NB4 (cell line): ENCODE measurements at places on chromosomes 7 and 10.

DNA sequence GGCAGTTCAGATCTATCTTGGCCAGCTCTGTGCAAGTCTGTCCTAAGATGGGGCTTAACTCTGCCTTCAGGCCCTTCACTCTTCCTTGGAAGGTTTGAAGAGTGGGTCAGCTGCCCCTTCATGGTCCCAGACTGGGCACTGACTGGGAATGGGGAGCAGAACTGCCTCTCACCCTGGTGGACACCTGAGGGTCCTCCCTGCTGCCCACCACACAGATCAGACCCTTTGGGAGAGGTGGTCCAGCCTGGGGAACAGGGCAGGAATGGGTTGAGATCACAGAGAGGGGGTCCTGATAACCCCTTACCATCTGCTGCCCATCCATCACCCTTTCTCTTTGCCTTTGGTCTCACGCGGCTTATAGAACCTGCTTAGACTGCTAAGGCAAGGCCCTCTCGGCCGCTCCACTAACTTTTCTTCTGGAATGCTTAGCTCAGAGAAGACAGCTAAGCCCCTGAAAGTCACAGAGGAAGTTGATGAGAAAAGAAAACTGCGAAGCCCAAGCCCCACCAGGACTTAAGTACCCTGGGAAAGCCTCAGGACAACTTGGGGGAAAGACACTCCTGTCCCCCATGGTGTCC, 402 bp upstream of the CDHR1 start:
- no peak for DNase-seq

GRCh38 chr10:58998924-58999713, 177.3 kb upstream of the PHYHIPL start:
- DNase-seq: no peak

DNA sequence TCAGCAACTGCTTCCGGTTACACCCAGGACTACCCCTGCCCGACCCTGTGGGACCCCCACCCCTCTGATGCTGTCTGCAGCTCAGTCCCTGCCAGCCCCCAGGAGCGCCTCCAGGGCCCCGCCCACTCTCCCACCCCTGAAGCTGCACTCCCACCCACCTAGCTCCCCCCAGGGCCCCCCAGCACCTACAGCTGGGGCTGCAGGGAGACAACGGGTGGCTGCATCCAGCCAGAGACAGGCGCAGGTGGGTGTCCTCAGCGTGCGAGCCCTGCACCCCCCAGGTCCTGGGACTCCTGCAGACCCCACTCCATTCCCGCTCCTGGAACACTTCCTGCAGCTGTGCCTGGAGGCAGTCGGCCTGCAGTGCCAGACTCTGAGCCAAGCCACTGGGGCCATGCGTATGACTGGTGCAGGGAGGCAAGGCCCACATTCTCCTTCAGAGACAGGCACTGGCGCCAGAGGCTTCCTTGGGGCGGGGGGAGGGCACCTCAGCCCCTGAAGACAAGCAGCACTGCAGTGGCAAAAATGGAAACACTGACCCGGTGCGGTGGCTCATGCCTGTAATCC, 6.1 kb downstream of the CYP2W1 start:
- DNase-seq: no peak

GRCh38 chr10:103936022-103936421, 18.0 kb upstream of the STN1 start:
- no peak for DNase-seq

DNA sequence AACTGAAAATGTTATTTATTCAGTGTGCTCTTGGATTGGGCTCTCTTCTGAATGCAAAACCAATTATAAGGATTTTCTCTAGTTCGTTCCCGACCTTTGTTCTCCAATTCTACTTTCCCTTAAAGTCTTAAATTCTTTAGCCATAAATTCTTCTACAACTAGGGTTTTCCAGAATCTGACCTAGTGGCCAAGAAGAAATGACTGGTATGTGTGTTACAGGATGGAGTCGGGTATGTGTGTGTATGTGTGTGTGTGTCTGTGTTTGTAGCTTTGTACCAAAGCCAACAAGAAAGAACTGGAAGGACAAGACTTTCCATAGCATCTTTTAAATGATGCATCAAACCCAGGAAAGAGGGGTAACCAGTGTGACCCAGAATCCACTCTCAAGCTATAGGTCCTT, 25.8 kb upstream of the LEP start:
- no peak for DNase-seq

DNA sequence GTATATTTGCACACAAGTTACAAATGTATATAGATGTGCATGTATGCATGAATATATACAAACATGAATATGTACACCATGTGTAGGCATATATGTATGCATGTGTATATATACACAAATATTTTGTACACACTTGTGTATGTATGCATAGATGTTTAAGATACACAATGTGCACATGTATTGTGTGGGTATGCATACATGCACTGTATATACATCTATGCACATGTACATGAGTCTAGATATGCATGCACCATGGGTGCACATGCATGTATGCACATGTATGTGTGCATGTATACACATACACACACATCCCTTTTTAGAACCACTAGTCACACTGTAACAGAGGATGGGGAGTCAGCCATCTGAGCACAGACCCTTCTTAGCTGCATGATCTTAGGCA, 249.4 kb downstream of the COBL start:
- DNase-seq: no peak

- DNase-seq: peak; percentile 76
Observed at GRCh38 chr7:149635561-149636329, 137.6 kb downstream of the ZNF467 start.

DNA sequence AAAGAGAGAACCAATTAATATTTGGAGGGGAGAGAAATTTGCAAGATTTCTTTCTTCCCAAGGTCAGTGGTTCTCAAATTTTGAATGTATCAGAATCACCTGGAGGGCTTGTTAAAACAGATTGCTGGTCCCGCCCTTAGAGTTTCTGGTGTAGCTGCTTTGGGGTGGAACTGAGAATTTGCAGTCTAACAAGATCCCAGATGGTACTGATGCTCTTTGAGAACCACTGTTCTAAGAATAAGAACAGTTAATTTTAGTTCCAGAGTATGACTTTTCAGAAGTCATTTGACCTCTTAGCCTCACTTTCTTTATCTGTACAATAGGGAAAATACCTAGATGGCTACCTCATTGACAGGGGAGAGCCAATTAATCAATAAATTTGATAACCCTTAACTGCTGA, 161.6 kb downstream of the PRKG1 start:
- no peak for DNase-seq

DNA sequence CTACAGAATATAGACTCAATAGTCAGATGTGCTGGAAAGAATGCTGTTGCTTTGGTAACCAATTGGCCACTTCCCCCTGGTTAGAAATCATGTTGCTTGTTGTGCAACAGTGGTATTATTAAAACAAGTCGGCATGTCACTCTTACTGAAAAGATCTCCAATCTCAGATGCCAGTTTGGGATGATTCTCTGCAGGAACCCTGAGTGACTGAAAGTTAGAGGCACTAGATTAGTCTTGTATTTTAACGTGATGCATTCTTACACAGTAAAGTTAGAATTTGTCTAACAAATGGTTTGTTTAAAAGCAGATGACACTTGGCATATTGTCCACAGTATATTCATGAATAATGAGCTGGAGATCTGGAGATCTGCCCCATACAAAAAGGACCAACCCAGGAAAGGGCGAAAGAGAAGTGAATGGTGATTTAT, 287.6 kb downstream of the TWIST1 start:
- peak; percentile 20 for DNase-seq

DNA sequence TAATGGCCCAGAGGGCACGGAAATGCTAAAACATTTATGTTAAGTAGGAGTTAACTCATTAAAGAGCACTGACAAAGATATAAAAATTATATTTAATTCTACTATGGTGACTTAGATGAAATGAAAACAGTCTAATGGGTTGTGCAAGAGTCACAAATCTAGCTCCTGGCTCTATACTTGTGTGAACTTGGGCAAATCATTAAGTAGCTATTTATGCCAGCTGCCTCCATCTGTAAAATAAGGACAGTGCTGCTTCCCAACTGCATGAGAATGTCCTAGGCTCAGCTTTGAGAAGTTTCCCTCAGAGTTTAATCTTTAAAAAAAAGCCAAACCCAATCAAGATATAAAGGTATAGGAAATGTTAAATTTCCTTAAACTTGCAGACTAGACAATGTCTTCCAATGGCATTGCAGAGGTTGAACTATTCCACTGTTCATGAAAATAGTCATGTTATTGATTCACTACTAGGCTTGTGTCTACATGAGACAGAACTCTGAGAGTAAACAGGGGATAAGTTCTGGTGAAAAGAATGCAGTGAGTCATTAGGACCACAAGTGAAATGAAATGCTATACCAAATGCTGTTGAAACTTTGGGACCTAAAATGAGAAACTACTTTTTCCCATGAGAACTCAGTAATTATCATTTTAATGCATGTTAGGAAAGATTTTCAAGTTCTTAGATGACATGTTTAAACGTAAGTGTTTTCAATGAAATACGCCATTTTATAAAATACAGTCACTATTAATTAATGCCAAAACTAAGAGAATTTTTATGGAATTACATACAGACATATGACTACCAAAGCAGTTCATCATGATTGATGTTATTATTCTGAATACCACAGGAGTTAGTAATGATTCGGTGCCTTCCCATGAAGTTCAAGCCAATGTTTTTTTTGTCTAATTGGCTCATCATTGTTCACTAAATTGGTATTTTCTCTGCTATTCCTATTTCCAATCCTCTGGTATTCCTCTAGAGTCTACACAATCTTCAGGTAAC, 84.2 kb downstream of the CDK6 start:
- DNase-seq: no peak

DNA sequence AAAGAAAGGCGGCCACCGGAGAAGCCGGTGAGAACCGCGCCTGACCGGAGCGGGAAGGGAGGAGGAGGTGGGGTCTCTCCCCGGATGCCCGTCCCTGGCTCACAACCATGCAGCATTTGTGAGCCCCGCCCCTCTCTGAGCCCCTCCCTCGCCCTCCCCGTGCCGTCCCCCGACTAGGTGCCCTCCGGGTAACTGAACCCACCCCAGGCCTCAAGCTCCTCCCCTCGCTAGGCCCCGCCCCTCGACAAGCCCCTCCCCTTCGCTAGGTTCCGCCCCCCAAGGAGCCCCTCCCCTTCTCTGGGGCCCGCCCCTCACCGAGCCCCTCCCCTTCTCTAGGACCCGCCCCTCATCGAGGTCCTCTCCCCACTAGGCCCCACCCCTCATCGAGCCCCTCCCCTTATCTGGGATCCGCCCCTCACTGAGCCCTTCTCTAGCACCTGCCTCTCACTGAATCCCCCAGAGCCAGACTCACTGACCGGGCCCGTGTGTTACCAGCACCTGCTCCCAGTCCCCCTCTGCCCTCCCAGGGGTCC, 42.2 kb upstream of the HSPB1 start:
- peak; percentile 56 for DNase-seq

DNA sequence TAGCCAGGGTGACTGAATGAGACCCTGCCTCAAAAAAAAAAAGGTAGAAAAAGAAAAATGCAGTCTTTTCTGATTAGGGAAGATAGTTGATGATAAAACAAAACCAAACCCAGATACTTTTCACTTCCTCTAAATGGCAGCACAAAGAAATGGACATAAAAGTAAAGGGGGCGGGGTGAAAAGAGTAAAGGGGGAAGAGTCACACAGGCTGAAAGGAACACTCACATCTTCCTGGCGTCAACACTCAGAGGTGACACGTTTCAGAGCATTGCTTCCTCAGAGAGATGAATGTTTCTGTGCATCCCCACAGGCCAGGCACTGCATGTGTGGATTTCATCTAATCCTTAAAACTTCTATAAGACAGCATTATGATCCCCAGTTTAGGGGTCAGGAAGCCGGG, 81.2 kb downstream of the HIPK2 start:
- peak; percentile 40 for DNase-seq

GRCh38 chr10:96025566-96025965, 17.8 kb upstream of the CCNJ start:
- peak; percentile 45 for DNase-seq

- no peak for DNase-seq
Observed at GRCh38 chr7:145224775-145225174, 388.9 kb upstream of the TPK1 start.

- DNase-seq: no peak
Observed at GRCh38 chr7:102914585-102914984, 1.8 kb downstream of the LRRC17 start.

DNA sequence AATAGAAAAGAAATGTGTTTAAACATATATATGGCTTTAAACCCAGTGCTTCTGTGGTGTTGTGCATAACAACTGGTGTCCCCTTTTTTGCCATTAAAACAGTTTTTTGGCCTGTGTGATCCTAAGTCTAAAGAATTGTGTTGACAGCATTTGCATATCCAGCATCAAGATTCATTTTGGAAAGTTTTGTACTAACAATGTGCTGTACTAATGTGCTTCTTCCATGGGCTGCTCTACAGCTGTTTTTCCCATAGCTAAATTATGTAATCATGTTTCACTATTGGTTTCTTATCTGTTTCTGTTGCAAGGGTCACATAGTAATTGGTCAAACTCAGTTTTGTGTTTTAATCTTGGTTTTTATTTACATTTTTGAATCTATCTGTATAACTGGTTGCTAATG, 5.5 kb downstream of the CNNM2 start:
- DNase-seq: no peak

GRCh38 chr7:67406976-67407375, 410.3 kb downstream of the TYW1 start:
- no peak for DNase-seq

DNA sequence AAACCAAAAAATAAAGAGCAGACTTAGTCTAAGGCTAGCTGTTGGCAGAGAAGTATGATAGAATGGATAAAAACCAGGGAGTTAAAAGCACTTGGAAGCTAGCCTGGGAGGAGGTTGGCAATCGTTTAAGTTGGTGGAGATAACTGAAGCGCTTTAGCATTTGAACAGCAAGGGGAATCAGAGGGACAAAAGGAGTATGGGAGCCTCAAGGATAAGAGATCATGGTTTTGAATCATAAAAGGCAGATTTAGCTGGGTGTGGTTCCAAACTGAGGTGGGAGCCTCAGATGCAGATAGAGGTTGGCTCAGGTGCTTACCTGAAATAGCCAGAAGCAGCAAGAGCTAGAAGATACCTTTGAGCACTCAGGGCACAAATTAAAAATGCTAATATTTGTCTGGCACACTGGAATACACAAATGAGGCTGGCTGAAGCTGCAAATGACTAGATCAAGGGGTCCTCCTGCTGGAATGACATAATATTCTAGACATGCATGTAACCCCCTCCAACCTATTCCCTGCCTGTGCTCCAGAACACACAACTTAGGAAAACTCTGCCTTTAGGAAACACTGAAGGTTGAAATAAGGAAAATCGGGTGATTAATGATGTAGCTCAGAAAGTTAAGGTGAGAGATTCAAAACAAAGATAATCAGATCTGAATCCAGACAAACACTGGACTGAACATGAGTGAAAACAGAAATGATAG, 372.3 kb upstream of the LRRN3 start:
- no peak for DNase-seq

DNA sequence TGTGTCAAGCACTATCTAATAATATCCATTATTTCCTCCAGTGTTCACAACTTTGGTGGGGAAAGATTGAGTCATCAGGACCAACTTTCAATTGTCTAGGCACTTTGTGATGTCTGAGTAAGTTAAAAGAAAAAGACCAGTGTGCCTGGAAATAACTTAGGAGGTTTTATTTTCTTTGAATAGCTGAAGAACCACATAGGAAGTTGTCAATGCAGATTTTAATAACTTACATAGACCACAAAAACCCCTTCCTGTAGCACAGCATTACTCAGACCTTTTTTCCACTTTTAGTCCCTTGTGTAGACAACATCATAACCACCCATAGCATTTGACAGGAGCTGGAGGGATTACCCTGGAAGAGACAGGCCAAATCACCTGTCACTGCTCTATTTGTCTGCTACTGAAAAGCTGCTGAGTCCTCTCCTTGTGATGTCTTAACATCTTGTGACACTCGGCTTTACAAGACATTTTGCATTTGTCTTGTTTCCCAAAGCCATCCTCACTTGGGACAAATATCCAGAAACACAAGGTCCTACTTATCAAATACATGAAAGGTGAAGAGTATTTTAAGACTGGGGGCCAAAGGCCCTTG, 241.5 kb upstream of the PTER start:
- DNase-seq: no peak
